Neural crest cell (in vitro differentiated cells): ENCODE measurements at places on chromosomes 7 and 10.

- H3K27me3 ChIP-seq = no peaks in the 10 kb centered on the region
- no peak for DNase-seq
- H3K36me3 ChIP-seq = no peaks in the 10 kb centered on the region
- H3K4me3 ChIP-seq = no peak overlapping the region
- H3K4me1 ChIP-seq = peaks cover 23% of the 10 kb centered on the region
Measured at GRCh38 chr10:71747551-71748523, 25.5 kb downstream of the VSIR start.

GRCh38 chr7:138581065-138581464, 120.1 kb downstream of the SVOPL start:
- H3K4me3 ChIP-seq = no peak overlapping the region
- H3K36me3 ChIP-seq = peaks cover 48% of the 10 kb centered on the region
- H3K4me1 ChIP-seq = no peaks in the 10 kb centered on the region
- H3K27me3 ChIP-seq = no peaks in the 10 kb centered on the region
- no peak for DNase-seq

DNA sequence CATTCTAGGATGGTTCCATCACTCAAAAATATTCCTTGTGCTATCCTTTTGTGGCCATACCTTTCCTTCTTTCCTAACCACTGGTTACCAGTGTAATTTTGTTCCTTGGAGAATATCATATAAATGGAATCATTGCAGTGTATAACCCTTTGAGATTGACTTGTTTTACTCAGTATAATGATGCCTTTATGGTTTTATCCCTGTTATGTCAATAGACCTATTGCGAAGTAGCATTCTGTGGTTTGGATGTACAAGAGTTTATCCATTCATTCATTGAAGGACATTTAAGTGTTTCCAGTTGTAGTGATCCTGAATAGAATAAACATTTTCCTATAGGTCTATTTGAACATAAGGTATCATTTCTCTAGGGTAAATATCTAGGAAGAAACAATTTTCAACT, 54.2 kb downstream of the RBM33 start:
- H3K36me3 ChIP-seq = peaks cover 14% of the 10 kb centered on the region
- H3K4me3 ChIP-seq = no peak overlapping the region
- no peak for DNase-seq
- no peak overlapping the region for H3K27ac ChIP-seq

GRCh38 chr7:88046839-88047573, 113.0 kb downstream of the ADAM22 start:
- H3K27ac ChIP-seq = no peak overlapping the region
- H3K27me3 ChIP-seq = no peaks in the 10 kb centered on the region
- no peak for DNase-seq
- H3K4me3 ChIP-seq = no peak overlapping the region
- no peaks in the 10 kb centered on the region for H3K4me1 ChIP-seq

- H3K4me3 ChIP-seq = no peak overlapping the region
- H3K4me1 ChIP-seq = no peaks in the 10 kb centered on the region
- peaks cover 3% of the 10 kb centered on the region for H3K27me3 ChIP-seq
Measured at GRCh38 chr10:61385231-61386001, 67.8 kb downstream of the TMEM26 start.

DNA sequence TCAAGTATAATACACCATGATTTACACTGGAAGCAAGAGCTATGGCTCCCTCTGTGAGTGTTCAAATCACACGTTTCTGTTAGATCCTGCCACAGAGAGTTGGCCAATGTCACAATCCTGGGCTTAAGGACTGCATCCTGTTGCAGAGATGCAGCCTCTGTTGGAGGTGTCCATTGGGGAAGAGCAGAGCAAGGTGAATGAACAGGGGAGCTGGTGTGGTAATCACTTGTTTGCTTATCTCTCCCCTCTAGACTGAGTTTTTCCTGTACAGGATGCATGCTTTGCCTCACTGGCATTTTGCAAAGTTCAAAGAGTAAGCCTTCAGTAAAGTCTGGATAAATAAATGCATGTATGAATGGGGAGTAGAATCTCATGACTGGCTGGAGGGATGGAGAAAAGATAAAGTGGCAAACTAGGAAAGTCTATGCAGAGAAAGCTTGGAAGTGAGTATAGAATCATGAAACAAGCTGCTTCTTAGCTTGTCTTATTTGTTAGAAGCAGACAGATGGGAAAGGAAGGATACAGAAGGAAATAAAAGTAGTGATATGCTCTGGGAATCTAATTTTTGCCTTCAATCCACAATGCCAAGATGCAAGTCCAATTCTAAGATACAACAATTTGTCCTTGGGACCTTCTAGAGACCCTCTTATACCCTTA, 605.9 kb downstream of the KCNMA1 start:
- no peaks in the 10 kb centered on the region for H3K36me3 ChIP-seq
- H3K4me3 ChIP-seq = no peak overlapping the region
- peaks cover 19% of the 10 kb centered on the region for H3K4me1 ChIP-seq
- no peak for DNase-seq
- H3K27ac ChIP-seq = no peak overlapping the region

DNA sequence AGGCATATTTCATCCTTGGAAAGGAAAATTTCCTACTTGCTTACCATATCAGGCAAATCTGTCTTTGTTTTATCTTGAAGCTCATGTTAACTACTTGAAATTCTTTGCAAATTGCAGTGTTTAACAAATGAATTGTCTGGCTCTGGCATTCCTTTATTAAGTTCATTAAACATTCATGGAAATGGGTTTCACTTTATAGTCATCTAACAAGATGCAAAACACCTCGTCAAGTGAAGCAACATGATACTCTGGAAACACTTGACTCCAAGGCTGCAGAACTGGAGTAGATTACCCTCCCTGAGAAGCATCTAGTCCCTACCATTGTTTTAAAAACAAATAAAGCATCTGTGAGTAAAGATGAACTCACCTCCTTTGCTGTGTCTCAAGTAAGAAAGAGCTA, 1086.9 kb downstream of the NRG3 start:
- no peaks in the 10 kb centered on the region for H3K36me3 ChIP-seq
- no peak for DNase-seq
- peaks cover 28% of the 10 kb centered on the region for H3K4me1 ChIP-seq
- no peak overlapping the region for H3K4me3 ChIP-seq
- H3K27ac ChIP-seq = no peak overlapping the region

DNA sequence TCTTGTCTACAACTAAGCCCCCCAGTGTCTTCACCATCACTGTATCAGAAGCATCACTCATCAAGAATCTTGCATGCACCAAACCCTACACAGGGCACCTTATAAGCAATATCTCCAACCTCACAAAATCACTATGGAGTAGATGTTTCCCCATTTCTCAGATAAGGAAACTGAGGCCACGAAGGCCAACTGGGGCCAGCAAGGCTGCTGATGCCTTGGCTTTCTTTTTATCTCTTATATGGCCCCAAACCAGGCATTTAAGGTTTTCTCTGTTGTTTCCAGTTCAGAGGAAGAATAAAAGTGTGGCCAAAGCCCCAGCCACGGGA, 47.3 kb upstream of the NPFFR1 start:
- no peak overlapping the region for H3K4me3 ChIP-seq
- DNase-seq = no peak
- H3K27ac ChIP-seq = no peak overlapping the region
- no peaks in the 10 kb centered on the region for H3K36me3 ChIP-seq
